Stimulated activated naive CD4-positive, alpha-beta T cell treated with Interleukin-2 at 50 U/mL for 16 hours (primary cell): ENCODE measurements at places on chromosomes 3 and 15.

- no peak for DNase-seq
These were observed 14.9 kb downstream of the CBLB start for GRCh38 chr3:105853801-105854432.

GRCh38 chr3:144294659-144295538, 323.3 kb downstream of the DIPK2A start:
- DNase-seq, result no peak

- DNase-seq, result no peak
These were observed 13.3 kb downstream of the MYD88 start for GRCh38 chr3:38151667-38152265.

- DNase-seq, result no peak
These were observed 23.4 kb upstream of the TNK2 start for GRCh38 chr3:195931582-195932273.

DNA sequence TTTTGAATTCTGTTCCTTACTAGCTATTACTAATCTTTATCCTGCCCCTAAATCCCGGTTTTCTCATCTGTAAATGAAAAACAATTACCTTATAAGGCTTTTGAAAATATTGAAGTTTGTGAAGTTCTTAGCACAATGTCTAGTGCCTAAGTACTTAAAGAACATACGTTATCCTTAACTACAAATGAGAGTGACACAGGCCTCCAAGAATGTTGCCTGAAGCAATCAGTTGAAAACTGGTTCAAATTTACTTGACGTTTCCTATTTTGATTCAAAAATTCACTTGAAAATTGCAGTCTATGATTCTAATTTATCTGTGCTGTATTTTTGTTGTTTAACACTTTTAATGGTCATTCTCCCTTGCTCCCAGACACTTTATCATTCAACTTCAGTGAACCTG, 3.2 kb downstream of the SENP7 start:
- no peak for DNase-seq

DNA sequence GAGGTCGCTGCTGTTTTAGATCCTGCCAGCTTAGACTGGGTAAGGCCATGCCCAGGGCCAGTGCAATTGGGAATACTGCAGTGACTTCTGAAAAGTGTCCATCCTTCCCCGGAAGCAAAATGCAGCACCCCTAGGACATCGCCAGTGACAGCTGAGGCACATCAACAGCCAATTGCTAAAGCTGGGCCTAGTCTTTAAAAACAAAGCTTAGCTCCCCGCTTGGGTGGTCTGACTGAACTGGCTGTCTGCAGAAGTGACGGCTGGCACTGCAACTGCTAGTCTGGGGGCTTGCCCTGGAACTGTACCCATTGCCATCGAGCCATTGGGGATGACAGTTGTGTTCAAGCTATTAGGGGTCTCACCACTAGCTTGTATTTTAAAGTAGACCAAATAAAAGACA, 4.3 kb downstream of the LYSMD4 start:
- no peak for DNase-seq

- DNase-seq, result no peak
These were observed 92.0 kb downstream of the PLXNA1 start for GRCh38 chr3:127074900-127075360.

- peak; percentile 88 for DNase-seq
These were observed at the start of gene ABTB1 for GRCh38 chr3:127672429-127673190. Gene ABTB1, plus strand, starts transcription at chr3:127672952. Its CDS starts 74 bp downstream, at chr3:127673026.

DNA sequence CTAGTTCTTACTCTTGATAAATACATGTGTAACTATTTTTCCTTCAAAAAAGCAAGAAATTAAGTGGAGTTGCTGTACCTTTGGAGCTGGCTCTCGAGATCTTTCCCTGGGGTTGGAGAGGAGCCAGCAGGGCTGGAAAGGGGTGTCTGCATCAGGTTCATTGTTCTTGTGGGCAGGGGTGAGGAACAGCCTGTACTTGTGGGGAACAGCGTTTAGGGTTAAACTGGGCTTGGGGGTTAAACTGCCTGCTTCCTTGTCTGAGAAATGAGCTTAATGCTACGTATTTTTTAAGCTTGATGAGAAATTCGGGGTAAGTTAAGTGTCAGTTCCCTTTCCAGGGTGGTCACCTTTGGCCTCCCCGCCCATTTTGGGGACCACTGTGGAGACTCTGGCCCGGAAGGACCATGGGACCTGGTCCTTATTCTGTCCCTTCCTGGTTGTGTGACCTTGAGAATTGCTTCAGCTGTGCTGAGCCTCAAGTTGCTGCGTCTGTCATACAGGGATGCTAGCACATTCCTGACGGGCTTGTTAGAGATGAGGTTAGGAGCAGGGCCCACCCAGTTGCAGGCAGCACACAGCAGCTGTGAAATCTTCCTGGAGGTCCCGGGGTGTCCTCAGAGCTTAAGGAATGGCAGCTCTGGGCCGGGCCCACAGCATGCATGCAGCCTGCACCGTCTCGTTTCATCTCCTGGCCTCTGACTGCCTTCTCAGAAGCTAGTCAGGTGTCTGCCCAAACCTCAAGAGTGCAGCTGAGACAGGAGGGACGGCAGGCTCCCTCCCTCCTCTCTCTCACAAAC, 11.6 kb downstream of the H1-8 start:
- no peak for DNase-seq

GRCh38 chr3:196340466-196340865, 2.3 kb upstream of the TM4SF19 start:
- no peak for DNase-seq

GRCh38 chr3:33892655-33893054, 94.2 kb downstream of the PDCD6IP start:
- DNase-seq, result no peak

- DNase-seq, result no peak
These were observed 5.1 kb downstream of the SPATA12 start for GRCh38 chr3:57065588-57065987.

GRCh38 chr3:37909067-37909911, 47.6 kb downstream of the CTDSPL start:
- DNase-seq, result no peak

GRCh38 chr3:159832024-159832423, 156.6 kb upstream of the IL12A start:
- no peak for DNase-seq

DNA sequence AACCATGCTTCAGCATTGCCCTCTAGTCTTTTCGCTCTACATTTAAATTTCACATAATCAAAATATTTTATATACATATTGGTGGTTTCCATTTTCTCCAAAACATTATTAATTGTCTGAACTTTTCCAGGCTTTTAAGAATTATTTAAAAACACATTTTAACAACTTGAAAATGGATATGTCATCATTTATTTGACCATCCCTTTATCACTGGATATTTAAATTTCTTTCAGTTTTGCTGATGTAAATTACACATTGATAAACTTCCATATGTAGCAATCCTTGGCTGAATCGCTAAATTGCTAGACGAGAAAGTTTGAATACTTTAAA, 146.0 kb downstream of the ATP10A start:
- DNase-seq, result no peak

DNA sequence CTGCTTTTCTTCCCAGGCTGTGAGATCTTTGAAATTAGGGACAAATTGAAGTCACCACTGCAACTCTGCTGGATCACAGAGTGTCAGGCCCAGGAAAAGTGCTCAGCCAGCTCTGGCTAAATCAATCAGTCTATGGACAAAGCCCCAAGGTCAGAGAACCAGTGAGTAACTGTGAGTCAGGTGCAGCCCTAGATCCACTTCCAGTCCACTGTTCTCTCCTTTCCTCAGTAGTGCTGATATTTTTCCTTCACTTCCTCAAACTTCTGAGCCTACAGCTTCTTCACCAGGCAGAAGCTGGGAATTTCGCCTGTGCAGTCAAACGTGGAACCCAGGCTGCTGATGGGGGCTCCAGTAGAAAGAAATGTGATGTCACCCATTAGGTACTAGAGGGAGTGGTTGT, 75.1 kb upstream of the TRIM42 start:
- no peak for DNase-seq

DNA sequence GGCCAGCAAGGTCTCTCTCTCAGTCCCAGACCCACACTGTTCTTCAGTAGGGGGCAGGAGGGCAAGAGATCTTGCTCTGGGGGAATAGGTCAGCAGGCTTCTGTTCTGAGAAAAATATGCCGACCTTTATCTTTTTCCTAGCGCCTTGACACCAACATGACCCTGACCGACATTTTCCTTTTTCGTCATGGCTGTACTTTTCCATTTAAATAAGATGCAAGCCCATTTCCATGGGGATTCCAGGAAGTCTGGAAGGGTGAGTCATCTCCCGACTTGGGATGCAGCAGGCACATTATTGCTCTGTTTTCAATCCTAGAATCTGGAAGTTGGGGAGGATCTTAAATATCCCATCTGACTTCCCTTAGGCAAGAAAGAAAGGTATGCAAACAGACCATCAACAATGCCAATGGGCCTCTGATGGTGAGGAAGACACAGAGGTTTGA, 261.5 kb upstream of the LRTM1 start:
- no peak for DNase-seq

DNA sequence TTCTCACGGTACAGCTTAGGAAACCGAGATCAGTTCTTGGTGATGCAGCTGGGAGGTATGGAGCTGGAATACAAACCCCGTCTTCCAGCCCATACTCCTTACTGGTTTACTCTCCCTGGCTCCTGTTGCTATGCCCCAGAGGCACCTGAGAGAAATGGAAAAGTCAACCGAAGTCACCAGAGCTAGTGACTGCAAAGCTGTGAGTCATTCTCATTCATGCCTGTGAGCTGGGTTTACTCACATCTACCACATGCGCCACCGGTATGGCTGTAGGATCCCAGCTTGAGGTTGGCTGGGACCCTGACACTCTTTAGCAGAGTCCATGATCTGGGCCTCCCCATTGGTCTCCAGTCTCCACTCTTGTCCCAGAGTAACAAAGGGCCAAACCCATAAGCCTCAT, 111.5 kb upstream of the ETV5 start:
- DNase-seq, result no peak

- no peak for DNase-seq
These were observed 512.9 kb downstream of the PYDC2 start for GRCh38 chr3:191973820-191974219.

DNA sequence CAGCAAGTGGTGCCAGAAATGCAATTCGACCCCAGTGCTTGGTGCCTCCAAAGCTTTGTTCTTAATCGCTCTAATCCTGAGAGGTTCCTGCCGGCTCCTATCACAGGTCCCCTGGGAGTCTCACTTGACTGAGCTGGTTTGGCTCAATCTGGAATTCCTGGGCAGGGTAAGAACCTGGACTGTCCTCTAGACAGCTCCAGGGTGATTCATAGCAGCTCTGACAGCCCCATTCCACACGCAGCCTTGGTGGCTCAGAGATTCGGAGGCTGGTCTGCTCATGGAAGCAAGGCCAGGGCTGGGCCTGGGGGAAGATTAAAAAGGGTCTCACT, 37.9 kb downstream of the MYO5C start:
- no peak for DNase-seq

- DNase-seq, result no peak
These were observed 25.4 kb upstream of the CDV3 start for GRCh38 chr3:133548090-133548489.

- peak; percentile 61 for DNase-seq
These were observed at the start of gene HAPLN3 for GRCh38 chr15:88894819-88895767. Gene HAPLN3, minus strand, starts transcription at chr15:88895544. Its CDS starts 8,246 bp downstream, at chr15:88887298.

DNA sequence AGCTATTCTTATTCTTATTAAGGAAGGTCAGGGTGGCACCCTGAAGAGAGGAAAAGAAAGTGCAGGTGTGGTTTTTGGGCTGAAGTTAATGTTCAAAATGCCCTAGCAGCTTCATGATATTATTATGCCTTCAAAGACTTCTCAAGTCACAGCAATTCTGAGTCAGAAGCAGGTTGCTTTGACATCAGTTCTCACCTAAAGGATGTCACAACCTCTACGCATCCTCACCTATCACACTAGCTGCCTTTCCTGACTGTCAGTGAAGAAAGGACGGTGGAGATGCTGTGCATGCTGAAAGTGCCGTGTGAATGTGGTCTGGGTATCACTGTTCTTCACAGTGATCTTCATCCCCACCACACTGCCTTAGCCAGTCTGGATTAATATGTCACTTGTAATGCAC, 49.6 kb downstream of the NPTN start:
- no peak for DNase-seq

DNA sequence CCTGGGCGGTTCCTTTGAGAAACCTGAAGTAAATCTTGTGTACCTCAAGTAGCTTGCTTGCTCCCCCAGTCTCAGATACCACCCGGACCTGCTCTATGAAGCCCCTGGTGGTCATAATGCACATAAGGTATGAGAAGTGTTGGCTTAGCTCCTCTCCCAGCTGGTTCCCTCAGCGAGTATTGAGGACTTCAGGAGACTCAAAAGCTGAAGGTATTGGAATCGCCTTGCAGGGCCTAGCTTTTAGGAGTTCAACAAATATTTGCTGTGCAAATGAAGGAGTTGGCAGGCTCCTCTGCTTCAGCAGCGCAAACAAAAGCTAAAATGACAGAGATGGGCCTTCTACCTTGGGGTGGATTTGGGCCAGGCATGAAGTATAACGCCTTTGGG, 1.7 kb downstream of the CMTM8 start:
- peak; percentile 20 for DNase-seq

- no peak for DNase-seq
These were observed 14.7 kb downstream of the VIPR1 start for GRCh38 chr3:42517117-42517516.

DNA sequence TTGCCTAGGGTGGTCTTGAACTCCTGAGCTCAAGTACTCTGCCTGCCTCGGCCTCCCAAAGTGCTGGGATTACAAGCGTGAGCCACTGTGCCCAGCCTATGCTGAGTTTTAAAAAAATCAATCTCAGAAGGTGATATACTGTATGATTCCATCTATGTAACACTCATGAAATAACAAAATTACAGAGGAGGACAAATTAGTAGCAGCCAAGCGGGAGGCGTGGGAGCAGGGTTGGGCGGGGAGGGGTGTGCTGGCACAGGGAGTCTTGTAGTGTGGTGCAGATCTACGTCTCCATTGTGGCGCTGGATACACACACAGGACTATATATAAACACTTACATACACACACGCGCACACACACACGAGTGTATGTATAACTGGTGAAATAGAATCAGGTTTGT, 80.6 kb upstream of the LINGO1 start:
- no peak for DNase-seq

DNA sequence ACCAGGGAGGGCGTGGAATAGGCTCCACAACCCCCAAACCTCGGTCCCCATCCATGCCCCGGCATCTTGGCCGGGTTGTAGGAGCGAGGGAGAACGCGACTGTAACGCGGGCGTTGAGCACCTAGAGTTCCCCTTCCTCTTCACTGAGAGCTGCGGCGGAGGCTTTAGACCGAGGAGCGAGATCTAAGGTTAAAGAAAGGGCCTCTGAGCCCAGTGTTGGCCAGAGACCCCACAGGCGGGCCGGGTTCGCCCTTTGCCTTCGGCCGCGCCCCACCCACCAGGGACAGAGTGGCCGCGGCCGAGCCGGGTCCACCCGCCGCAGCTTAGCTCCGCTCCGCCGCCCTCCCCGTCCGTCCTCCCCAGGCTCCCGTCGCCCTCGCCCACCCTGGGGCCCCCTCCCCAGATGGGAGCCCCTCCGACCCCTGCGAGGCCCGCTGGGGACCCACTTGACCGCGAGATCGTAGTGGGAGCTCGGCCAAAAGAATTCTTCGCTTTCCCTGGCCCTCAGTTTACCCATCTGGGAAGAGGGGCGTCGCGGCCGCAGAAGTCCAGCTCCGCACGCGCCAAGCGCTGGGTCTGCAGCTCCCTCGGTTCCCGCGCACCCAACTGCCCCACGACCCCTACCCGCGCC, 425 bp downstream of the ANPEP start:
- no peak for DNase-seq
